ENCODE measurements at places on chromosomes 4 and X.

- DNase-seq, result no peak
Measured at GRCh38 chrX:3522101-3522650, 175.7 kb upstream of the MXRA5 start.

- DNase-seq, result no peak
Measured at GRCh38 chrX:100319716-100320115, 90.4 kb downstream of the PCDH19 start.

DNA sequence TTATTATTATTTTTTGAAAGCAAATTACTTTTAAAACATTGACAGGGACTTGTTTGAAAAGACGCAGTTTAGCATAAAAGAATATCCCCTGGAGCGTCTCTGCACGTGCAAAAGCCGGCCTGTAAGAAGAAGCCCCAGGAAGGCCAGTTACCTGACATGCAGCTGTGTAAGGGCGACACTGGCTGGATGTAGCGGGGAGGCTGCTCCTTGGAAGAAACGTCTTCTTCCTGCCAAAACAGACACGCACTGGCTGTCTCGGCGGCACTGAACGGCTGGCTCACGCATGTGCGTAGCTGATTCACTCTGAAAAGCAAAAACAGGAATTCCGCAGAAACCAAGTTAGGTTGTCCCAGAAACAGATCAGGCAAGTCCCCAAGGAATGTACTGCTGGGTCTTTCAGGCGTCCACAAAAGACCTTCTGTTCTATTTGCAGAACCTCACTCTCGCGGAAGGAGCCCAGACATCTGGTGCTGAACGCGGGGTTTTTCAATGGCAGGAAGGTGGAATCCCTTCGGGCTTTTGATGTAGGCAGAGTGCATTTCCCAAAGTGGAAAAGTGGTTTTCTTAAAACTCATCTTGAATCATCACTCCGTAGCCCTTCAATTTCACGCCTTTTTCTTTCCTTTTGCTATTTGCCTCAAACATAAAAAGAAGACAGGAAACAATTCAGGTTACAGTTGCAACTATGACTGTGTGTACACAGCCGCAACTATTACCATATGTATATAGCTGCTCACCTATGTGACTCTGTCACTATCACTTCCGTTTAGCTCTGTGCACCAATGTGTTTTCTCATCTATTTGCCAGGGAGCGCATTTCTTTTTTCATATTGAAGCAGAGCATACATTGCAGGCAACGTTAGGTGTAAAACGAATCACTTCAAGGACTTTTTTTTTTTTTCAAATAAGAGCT, 38.1 kb upstream of the ARSH start:
- DNase-seq, result no peak

- no peak for DNase-seq
Measured at GRCh38 chr4:78706302-78706701, 69.8 kb upstream of the BMP2K start.

DNA sequence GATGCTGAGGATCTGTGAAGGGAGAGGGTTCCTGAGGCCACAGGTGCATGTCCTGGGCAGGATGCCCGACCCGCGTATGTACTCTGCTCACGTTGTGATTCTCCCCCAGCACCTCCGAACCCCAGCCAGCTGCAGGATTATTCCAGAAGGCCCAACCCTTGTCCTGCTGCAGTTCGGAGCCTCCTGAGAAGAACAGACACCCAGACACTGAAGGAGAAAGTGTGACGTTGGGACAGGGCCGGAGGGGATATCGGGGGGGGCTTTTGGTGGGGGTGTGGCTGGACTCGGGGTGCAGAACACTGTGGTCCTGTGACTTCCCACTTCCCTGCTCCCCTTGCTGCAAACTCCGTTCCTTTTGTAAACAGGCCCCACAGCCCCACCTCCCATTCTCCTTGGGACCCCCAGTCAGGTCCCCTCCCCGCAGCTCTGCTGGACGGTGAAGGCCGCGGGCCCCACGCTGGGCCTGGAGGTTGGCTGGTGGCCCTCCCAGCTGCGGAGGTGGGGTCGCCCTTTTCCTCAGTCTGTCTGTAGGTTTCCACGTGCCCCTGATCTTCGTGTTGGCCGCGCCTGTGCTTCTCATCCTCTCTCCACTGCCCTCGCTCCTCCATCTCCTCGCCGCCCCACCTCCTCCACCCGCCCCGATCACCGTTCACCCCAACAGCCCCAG, 83.0 kb upstream of the ADRA2C start:
- DNase-seq, result no peak

- DNase-seq, result no peak
Measured at GRCh38 chr4:62209757-62210485, 1009.8 kb downstream of the ADGRL3 start.

- DNase-seq, result no peak
Measured at GRCh38 chr4:57110640-57111511, 691 bp upstream of the IGFBP7 start.

GRCh38 chrX:147072747-147073146, 258.2 kb upstream of the CXorf51A start:
- DNase-seq, result no peak

DNA sequence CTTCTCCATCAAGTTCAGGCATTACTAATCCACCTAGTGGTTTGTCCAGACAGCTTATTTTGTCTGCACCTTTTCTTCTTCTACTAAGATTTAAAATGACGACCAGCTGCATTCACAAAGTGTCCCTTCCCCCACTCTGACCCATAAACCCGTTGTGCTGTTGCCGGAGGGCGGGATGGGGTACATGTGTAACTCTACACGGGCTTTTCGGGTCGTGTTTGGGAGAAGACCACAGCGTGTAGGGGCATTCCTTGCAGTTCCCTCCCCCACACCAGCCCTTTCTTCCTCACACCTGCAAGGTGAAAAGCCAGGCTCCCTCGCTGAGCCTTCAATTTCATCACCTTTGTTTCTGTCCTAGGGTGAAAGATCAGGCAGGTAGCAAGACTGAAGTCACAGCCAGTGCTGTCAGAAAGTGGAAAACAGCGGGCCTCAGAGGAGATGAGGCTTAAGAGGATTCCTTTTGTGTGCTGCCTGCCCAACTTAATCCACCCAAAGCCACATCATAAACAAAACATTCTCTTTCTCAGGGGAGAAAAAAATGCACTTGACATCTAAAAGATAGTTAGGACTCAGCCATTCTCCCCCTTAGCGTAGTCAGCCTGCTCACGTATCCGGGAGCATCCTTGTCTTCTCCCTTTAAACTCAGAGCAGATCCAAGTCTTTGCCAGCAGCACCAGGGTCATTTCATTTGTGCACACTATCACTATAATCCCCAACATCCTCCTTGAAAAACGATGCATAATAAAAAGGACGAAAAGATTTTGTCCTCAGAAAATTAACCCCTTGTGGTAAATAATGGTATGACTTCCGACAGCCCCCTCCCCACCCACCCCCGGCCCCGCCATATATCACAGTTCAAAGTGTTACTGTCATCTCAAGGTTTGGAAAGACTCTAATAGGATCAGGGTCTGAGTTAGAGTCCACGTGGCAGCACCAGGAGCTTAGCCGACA, 599.0 kb downstream of the RAB28 start:
- DNase-seq, result no peak

DNA sequence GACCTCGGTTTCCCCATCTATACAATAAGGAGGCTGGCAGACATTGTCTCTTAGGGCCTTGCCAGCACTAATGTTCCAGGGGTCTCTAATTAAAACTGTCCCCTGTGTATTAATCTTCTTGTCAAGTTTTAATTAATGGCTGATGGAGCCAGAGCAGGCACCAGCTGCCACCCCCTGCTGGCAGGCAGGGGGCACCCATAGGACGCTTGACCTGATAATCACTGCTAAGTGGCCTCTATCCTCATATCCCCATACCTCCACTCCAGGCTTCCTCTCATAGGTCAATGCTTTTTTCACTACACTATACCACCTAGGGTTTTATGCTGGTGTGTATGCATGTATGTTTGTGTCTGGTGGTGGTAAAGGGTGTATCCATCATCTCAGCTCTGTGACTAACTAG, 89.4 kb downstream of the EFNB1 start:
- no peak for DNase-seq

- no peak for DNase-seq
Measured at GRCh38 chr4:140061194-140061593, 92.8 kb downstream of the MAML3 start.

DNA sequence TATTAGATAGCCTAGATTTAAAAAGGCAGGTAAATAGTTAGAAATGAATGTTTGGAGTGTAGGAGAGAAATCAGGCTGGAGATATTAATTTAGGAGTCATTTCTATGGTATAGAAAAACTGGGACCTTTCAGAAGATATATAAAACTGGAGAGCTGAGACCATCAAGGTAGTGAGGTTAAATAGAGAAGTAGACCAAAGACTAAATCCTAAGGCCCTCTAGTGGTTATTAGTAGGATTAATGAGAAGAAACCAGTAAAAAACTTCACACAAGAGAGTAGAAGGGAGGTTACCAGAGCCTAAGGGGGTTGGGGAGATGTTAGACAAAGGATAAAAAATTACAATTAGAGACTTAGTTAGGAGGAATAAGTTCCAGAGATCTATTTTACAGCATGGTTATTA, 351.0 kb upstream of the SPANXN1 start:
- no peak for DNase-seq

- no peak for DNase-seq
Measured at GRCh38 chr4:70382691-70383181, at the start of gene SMR3B. Gene SMR3B (plus strand): TSS chr4:70383131. CDS start chr4:70384511, 1,380 bp downstream.

GRCh38 chr4:162522724-162523123, 358.9 kb upstream of the FSTL5 start:
- DNase-seq, result no peak

DNA sequence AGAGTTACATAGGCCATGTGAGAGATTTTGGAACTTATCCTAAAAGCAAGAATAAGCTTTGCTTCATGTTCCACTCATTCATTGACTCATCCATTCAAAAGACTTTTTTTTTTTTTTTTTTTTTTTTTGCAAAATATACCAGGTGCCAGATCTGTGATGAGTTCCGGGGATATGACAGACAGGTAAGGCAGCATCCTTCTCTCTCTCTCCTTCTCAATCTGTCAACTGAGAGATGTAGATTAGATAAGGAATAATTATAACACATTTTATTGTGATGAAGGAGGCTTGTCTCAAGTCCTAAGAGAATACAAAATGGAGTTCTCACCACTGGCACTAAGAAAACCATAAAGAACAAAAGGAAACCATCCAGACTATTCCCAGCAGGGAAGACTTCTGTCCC, 190.2 kb upstream of the CPEB2 start:
- DNase-seq, result no peak

GRCh38 chr4:10003666-10004065, 17.6 kb downstream of the SLC2A9 start:
- DNase-seq, result no peak

Measured in stimulated activated CD8-positive, alpha-beta memory T cell treated with anti-CD3 and anti-CD28 coated beads, Interleukin-15, amount 100 ng/mL, for 24 hours (primary cell).